ENCODE measurements at places on chromosomes 1 and 21.

DNA sequence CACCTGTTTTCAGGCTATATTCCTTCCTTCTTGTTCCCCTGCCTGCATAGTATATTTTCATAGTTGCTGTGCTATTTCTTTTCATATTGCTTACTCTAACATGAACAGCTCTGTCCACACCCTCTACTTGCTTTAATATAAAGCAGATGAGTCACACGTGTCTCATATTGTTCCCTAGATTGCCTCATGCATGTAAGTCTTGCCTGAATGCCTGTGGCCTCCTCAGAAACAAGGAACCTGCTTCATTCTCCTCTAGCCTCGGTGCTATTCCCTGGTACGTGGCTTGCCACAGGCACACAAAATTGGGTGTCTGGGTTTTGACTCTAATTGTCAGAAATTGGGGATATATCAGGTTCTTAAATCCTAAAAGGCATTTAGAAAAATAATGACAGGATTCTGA, 16.5 kb upstream of the PKP1 start:
- DNase-seq, result no peak

DNA sequence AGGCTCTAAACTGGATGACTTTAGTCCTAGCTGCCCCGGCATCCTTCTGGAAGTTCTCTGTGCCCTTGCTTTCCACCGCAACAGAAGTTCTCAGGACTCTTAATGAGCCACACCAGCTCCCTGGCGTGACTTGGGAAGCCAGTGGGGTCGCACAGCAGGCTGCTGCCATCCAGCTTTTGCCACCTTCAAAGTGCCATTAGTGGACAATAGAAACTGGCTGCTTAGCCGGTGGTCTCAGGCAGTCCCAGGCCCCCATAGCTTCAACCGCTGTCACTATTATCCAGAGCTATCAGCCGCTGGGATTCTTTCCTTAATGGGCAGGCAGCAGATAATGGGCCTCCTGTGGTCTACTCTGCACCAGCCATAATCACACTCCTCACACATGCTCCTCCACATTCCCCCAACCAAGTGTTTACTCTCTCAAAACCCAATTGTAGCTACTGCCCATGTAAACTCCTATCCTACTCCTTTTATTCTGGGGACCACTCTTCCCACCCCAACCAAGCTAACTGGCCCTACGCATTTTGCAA, 37.3 kb downstream of the PLEKHA6 start:
- no peak for DNase-seq

- DNase-seq, result no peak
These were observed 313.1 kb upstream of the DAB1 start for GRCh38 chr1:57736940-57737339.

GRCh38 chr1:200471739-200472138, 61.9 kb upstream of the ZNF281 start:
- no peak for DNase-seq

DNA sequence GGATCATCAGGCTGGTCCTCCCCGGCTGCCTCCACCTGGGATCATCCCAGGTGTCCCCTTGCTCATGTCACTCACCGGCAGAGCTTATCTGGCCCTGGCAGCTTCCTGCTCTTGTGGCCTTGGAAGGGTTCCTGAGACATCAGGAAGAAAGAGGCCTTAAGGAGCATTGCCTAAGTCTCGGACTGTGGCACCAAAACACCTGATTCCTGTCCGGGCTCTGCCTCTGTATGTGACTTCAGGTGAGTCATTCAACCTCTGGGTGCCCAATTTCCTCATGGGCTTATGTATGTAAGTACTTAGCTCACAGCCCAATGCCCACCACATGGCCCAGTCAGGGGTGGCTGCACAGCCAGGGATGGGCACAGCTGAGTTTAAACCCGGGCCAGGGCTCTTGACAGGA, 255.9 kb upstream of the VAMP3 start:
- DNase-seq, result no peak

DNA sequence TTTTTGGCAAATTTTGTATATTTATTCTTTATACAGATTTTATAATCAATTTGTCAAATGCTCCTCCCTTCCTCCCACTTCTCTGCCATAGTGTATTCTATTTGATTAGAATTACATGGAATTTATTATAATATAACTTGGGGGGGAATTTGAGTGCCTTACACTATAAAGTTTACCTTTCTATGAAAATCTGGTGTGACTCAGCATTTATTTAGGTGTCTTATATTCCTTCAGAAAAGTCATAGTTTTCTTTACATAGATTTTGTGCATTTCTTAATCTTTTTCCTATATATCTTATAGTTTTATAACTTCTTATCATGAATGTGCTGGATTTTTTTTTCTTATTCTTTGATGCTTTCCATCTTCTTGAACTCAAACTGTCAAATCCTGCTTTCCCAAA, 21.3 kb downstream of the FASLG start:
- no peak for DNase-seq

DNA sequence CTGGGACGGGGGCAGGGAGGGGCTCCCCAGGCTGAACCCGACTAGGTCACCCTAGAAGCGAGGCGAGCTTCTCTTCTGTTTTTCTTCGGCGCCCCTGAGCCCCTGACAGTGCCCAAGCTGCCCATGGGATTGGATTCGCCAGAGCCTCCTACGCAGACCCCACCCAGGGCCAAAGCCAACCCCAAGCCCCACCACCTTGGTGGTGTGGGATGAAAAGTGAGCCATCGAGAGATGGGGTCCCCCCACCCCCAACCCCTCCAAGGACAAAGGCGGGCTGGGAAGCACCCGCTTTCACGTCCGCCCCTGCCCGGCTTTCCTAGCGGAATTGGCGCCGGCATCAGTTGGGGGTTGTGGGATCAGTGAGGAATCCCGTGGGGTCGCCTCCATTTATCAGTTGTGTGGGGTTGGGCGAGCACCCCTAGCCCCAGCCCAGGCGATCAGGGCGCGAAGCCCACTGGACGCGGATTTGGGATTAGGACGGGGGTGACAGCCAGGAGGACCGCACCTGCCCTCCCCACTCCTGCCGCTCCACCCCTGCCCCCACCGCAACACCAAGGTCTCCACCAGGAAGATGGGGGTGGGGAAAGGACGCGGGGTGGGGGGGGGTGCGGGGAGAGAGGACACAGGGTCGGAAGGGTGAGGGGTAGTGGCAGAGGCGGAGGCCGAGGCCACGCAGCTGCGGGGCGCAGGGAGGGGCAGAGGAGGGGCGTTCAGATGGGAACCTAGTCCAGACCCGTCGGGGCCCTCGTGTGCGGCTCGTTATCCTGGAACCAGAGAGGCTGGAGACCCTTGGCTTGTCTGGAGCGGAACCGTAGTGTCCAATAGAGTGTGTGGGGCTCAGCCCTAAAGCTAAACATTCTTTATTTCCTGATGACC, 4.4 kb downstream of the TSPEAR start:
- DNase-seq, result no peak

GRCh38 chr1:179055937-179056336, 25.9 kb upstream of the TOR3A start:
- no peak for DNase-seq

- no peak for DNase-seq
These were observed 33.1 kb downstream of the CAPZB start for GRCh38 chr1:19452221-19452663.

DNA sequence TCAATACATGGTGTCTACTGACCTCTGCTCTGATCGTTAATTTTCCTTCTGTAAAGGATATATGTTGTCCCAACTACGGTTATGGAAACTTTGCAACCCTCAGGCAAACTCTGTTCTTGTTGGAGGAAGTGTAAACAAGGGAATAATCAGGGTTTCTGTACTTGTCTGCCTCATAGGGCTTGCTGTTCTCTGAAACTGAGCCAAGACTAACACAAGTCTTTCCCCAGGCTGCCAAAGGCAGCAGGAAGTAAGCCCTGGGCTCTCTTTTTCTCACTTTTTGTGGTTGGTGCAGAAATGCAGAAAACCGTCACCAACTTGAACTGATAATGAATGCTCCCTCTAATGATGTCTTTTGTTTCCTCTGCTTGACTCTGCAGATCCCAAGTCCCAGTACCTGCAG, 7.6 kb downstream of the CYP4X1 start:
- no peak for DNase-seq

DNA sequence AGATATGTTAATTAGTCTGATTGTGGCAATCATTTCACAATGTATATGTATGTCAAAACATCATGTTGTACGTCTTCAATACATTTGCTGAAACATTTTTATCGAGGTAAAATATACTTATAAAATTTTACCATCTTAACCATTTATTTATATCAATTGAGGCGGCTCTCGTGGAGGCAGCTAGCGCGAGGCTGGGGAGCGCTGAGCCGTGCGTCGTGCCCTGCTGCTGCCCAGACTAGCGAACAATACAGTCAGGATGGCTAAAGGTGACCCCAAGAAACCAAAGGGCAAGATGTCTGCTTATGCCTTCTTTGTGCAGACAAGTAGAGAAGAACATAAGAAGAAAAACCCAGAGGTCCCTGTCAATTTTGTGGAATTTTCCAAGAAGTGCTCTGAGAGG, 202.5 kb upstream of the PBX1 start:
- DNase-seq, result no peak

DNA sequence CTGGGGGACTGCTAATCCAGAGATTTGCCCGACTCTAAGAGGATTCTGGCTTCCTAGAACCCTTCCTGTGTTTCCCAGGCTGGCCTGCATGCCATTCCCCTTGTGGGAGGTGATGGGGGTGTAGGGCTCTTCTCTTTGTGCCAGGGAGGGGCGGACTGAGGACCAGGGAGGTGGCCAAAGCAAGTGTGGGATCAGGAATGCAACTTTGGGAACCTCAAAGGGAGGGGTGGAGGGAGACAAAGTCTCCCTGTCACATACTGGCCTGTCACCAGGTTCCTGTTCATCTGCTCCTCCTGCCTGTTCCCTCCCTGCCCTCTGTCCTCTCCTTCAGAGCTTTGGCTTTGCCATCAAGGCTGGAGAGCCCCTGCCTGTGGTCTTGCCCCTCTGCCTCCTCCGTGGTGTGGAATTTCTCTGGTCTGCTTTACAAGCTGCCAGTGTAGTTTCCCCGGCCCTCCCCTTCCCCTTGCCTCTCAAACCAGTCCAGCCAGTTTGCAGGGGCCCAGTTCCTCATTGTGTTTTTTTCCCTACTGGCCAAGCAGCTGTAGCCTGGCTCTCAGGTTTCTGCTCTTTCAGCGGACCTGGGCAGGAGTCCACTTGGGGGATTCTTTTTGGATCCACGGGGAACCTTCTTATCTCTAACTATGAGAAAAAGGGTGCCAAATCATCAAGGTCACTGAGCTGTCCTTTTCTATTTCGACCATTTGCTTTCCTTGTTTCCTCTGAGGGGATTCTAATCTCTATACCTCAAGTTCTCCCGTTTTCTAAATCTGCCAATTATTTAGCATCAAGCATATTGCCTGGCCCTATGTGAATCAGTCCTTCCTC, 1.8 kb downstream of the CGN start:
- no peak for DNase-seq

GRCh38 chr1:167629681-167630567, at the start of gene RCSD1:
TSS of gene RCSD1 (plus strand) at chr1:167630232. CDS start at chr1:167630424, 192 bp downstream.
- DNase-seq, result peak; percentile 62

DNA sequence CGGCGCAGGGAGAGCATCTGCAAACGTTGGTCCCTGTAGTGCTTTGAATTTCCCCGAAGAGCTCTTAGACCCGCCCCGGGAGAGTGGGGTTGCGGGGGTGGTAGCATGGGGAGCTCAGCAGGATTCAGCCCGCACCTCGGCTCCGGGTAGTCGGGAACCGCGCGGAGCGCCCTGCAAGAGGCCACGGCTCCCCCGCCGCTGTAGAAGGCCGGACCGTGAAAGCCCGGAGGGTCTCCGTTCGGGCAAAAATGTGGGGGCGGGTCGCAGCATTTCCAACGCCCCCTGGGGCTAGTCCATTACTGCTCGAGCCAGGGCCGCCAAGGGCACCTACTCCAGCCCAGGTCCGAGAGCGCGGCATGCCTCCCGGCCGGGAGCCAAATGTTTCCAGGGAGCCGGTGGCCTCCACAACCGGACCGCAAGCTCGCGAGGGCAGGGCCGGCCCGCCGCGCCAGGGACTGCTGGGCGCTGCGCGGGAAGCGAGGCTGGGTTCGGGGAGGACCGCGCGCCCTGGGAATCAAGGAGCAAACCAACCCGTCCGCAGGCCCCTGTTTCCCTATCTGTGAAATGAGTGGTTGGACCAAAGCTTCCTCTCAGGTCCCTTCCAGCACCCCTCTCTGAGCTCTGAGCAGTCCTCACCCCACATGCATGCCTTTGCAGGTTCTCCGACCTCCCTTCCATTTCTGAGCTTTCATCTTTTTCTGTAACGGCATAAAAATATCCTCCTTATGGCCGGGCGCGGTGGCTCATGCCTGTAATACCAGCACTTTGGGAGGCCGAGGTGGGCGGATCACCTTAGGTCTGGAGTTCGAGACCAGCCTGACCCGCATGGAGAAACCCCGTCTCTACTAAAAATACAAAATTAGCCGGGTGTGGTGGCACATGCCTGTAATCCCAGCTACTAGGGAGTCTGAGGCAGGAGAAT, 775 bp upstream of the TMEM63A start:
- DNase-seq, result no peak

- no peak for DNase-seq
These were observed 118.5 kb downstream of the ITSN1 start for GRCh38 chr21:33760641-33761440.

DNA sequence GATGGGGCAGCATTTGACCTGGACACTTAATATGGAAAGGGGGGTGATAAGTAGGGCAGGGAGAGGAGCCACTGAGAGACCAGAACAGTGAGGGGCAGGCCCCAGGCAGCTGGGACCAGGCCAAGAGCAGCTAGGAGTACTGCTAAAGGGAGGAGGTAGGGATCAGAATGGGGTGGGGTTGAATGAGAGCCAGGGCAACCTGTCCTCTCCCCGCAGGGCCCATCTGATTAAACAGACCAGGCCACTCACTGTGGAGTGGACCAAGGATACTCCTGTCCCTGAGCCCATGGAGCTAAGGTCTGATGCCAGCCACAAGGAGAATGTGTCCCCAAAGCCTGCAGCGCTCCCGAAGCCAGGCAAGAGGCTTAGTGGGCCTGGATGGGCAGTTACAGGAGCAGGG, 2.1 kb downstream of the C1orf167 start:
- DNase-seq, result no peak

GRCh38 chr1:67053535-67053784, 488 bp downstream of the SLC35D1 start:
- DNase-seq, result peak; percentile 61

DNA sequence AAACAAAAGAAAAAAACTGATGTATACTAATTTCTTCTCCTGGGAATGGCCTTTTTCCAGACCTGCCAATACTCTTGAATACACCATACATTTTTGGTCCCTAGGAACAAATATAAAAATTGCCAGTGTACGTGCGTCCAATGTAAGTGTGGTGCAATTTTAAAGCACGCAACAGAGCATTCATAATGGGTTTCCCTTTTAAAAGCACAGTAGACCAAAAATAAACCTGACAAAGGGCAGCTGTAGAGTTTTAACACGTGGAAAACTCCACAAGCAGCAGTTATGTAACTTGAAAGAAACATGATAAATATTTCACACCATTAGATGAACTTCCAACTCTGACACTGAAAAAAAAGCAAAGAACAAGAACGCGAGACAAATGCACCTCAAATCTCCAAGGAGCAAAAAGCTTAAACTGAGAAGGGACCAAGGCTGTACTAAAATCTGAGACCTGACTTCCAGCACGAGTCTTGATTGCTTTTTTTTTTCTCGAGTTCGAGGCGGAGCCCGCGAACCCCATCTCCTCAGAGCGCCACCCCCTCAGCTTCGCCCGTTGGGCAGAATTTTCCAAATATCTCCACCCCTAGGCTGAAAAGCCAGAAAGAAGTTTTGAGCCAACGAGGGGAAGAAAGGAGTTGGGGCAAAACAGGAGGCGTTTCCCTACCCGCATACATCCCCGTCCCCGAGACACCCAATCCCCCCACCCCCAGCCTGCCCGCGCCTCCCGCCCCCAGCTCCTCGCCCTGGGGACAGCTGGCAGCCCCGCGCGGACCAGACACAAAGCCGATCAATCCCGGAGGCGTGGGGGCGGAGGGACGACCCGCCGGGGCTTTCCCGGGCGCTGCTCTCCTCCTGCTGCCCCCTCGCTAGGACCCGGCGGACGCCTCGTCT, at the start of gene JAM2:
Gene JAM2 (plus strand): TSS at position 599 of the 891 bp plus-strand sequence. CDS start 564 bp downstream, outside the sequence.
- DNase-seq, result peak; percentile 39
